ENCODE measurements at places on chromosomes 2 and 18.

DNA sequence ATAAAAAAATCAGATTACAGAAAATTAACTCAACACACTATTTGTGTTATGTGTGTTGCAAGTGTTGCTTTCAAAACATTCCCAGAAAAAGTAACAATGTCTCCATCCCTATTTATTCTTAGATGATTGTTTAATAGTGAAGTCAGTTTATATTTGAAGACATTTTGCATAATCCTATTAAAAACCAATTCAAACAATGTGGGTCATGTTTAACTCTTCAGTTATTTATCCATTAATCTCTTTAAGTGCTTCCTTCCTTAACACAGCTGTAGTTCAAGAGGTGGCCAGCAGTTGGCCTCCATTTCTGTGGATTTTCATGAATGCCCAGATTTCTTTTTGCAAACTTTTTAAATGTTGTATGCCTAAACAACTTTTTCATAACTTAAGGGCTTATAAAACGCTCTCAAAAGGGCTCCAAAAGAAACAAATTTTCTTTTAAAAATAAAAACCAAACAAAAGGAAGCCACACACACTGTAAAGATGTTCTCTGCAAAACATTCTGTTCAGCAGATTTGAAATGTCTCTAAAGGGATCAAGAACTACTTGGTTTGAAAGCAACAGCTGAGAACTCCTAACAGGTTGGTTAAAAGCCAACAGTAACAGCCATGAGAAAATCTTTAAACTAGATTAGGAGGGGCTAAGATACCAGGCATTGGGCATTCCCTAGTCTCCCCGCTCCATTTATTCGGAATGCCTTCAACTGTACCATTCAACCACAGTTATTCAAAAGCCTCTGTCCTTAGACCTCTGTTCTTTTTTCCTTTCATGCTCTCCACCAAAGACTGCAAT lies 71.5 kb downstream of the THADA start:
- no peak for DNase-seq

DNA sequence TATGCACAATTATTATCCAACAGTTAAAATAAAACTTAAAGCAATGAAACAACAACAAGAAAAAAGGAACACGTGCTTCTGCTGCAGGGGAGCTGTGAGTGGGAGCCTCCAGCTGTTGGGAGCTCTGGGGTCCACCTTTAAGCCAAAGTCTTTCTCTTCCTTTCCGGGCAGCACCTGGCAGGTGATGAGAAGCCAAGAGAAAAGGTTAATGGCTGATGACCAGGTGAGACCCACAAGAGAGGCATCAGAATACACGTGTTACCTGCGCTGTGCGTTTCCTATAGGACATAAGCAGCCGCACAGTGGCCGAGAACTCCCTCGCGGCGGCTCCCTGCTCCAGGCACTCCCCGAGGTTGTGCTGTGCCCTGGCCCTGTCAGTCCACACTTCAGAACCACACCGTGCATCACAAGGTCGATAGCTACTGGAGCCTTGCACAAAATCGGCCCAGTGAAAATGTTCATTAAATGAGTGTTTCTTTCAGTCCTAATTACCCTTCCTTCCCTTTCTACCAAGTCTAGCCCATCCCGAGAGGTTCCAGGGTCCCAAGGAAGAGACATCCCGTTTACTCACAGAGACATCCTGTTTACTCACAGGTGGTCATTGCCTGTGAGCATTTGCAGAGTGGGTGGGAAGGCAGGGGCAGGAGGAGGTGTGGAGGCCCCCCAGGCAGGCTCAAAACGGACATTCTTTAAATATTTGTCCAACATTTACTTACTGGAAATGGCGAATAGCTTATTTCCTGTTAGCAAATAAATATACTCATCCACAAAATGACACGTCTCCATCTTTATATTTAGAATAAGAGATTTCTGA lies 44.9 kb upstream of the ASB18 start:
- DNase-seq: no peak

GRCh38 chr2:44745922-44746766 lies 195.4 kb upstream of the SIX3 start:
- no peak for DNase-seq

GRCh38 chr2:209985874-209986273 lies 16.6 kb upstream of the RPE start:
- DNase-seq: no peak

- no peak for DNase-seq
Observed at GRCh38 chr2:216370961-216371712, 1.1 kb downstream of the MARCHF4 start.

GRCh38 chr18:79884294-79884962 lies 67.0 kb downstream of the SLC66A2 start:
- DNase-seq: no peak

DNA sequence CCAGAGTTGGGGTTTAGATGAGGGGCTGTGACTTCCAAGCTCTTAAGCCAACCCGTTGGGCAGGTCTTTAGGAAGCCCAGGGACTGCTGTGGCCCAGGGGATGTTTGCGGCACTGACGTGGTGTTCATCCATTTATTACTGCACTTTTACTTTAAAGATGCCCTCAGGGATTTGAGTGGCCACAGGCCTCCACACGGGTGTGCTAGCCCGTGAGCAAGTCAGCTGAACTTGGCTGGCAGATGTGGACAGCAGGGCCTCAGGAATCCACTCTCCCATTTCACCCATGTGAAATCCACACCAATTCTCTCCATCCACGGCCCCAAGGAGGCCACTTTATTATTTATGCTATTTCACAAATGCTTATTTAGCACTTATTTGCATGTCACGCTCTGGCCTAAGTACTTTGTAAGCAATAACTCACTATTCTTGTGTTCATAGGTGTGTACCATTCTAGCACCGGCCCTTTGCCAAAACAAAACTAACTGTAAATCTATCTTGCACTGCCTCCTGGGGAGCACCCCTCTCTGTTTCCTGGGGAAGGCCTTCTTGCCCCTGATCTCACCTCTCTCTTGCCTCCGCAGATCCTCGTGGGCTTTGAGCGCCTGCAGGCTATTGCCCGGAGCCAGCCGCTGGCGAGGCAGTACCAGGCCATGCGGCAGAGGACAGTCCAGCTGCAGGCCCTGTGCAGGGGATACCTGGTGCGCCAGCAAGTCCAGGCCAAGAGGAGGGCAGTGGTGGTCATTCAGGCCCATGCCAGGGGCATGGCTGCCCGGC lies 39.1 kb upstream of the GPR17 start:
- no peak for DNase-seq

DNA sequence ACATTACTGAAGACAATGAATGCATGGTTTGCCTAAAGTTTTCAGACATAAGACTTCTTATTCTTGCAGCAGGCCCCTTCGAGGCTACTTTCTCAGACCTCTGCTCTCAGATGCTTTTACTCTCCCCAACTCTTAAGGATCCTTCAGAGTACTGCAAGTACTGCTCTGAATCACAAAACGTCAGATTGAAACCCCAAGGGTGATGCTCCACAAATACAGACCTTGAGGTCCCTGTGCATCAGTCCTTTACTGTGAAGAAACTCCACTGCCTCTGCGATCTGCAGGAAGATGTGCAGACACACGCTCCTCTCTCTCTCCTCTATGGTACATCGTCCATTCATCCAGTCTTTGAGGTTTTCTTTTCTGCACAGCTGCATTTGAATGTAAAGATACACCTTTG lies 52.8 kb downstream of the EIF2AK3 start:
- DNase-seq: no peak
